ENCODE measurements at places on chromosomes 2 and 18. TPM values are rescaled to one million over a fixed set of nuclear protein-coding genes. Genes with fewer than 3 reads are reported as not detected.

DNA sequence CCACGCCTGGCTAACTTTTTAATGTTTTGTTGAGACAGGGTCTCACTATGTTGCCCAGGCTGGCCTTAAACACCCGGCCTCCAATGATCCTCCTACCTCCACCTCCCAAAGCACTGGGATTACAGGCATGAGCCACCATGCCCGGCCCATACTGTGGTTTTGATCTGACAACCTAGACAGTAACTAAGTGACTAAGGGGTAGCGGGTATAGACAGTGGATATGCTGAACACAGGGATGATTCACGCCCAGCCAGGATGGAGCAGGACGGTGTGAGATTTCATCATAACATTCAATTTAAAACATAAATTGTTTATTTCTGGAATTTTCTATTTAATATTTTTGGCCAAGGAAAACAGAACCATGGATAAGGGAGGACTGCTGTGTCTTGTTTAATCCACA lies 36.0 kb upstream of the YPEL5 start:
- no peak for DNase-seq

GRCh38 chr2:138626148-138626547 lies 124.6 kb downstream of the SPOPL start:
- DNase-seq: no peak

DNA sequence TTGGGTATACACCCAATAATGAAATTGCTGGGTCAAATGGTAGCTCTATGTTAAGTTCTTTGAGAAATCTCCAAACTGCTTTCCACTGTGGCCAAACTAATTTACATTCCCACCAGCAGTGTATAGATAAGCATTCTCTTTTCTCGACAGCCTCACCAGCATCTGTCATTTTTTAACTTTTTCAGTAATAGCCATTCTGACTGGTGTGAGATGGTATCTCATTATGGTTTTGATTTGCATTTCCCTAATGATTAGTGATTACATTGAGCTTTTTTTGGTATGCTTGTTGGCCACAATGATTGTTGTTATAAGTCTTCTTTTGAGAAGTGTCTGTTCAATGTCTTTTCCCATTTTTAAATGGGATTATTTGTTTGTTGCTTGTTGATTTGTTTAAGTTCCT lies 50.4 kb upstream of the EPAS1 start:
- no peak for DNase-seq

DTNA gene
- total RNA-seq: 1.9 TPM

GRCh38 chr2:101775092-101775491 lies 77.6 kb downstream of the MAP4K4 start:
- no peak for DNase-seq

DNA sequence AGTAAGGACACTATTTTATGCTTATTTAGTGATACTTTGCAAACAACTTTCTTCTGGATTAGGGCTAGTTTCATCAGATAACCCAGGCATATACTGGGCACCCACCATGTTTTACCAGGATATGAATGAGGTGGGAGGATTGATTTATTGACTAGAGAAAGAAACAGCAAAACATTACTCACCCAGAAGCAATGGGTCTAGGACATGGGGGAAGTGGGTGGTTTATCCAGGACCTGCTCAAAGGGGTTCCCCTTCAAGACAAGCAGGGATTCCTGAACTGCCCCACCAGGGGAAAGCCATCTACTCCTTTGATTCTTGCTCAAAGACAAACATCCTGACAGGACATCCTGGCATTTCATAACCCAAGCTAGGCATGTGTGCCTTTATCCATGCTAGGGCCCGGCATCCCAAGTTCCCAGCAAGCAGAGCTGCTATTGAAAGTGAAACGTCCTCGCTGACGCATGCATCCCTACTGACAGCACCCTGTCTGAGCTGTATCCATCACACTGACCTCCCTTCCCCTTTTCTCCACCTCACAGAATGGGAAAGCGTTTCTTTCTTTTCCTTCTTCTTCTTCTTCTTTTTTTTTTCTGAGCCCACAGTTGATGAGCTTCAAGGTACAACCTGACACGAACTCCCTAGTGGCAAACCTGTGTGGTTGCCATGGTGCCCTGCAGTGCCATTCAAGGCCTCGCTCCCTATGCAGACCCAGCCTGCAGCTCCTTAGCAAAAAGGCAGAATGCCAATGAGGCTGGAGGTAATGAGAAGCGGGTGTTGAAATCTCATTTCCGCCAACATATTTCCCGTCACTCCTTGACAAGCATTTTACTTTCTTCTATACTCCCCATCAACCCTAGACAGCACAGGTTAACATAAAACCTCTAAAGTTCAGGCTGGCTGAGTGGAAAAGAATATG lies 70.5 kb downstream of the CLHC1 start:
- peak; percentile 86 for DNase-seq

MAP3K19 gene
- not detected for total RNA-seq

- no peak for DNase-seq
Observed at GRCh38 chr18:72201032-72201431, 343.1 kb downstream of the CBLN2 start.

ARHGAP25 gene
- total RNA-seq: 11.9 TPM

COL5A2 gene
- total RNA-seq: 37.0 TPM

DNA sequence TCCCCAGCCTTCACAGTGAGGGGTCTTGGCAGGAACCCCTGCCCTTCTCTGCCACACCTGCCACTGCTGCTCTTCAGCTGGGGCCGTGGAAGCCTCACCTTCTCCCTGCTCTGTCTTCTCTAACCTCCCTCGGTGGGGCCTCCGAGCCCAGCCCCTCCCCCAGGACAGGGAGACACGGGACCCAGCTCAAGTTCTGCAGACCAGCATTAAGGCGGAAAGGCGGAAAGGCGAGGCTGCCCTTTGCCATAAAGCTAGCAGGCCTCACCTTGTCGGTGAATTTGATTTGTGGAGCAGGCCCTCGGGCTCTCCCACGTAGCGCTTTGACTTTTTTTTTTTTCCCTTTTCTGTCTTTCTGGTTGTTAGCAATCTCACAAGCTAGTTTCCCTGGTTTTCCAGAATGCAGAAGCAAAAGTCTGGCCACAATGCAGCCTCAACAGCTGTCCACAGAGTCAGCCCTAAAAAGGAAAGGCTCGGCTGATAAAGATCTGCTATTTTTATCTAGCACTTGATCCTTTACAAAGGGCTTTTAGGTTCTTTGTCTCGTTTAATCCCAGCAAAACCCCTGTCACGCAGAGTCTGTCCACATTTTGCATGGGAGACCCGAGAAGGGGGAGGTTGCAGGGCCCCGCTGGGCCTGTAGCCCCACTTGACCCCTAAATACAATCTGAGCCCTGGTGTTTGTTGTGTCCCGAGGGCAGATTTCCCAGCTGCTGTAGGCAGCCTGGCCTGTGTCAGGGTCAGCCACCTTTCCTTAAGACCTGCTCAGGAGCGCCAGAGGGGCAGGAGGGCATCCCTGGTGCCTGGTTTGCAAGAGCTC lies 6.0 kb downstream of the ITM2C start:
- DNase-seq: no peak

DNA sequence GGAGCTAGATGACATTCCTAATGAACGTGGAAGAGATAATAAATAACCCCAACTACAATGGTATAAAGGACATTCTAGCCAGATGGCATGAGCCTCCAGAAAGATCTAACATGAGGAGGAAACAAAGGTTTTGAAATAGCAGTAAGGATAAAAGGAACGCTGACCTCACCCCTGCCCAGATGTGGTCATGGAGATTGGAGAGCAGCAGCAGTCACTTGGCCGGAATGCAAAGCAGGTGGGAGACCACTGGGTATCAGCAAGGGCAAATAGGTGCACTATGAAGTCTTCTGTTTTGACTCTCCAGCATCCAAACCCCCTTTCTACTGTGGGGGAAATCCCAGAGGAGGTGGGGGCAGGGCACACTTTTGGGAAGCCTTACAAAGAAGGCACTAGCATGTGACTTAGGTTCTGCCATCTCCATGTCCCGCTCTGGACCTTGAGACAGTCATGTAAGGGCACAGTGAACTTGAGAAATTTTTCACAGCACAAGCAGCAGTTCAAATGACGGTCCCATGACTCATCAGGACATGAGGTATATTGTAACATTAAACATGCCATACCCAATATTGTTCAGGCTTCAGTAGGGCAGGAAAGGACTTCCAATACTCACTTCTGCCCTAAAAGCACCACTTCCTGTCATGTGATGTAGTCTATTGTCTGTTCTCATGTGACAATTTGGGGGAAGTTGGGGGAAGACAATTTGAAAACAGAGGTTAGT lies 55.2 kb downstream of the METTL4 start:
- peak; percentile 88 for DNase-seq

GRCh38 chr18:13266218-13267100 lies 47.9 kb downstream of the LDLRAD4 start:
- DNase-seq: no peak

DNA sequence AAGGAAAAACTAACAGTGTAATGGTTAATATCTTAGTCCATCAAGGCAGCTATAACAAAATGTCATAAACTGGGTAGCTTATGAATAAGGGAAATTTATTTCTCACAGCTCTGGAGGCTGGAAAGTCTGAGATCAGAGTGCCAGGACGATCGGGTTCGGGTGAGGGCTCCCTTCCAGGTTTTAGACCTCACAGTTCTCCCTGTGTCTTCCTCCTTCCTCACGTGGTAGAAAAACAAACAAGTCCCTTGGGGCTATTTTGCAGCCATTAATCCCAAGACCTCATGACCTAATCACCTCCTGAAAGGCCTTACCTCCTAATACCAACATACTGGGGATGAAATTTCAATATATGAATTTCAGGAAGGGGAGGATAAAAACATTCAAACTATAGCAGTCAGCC lies 455.9 kb downstream of the CNTNAP5 start:
- no peak for DNase-seq

- DNase-seq: peak; percentile 48
Observed at GRCh38 chr2:121471532-121472469, 58.9 kb upstream of the RNU4ATAC start.

DNA sequence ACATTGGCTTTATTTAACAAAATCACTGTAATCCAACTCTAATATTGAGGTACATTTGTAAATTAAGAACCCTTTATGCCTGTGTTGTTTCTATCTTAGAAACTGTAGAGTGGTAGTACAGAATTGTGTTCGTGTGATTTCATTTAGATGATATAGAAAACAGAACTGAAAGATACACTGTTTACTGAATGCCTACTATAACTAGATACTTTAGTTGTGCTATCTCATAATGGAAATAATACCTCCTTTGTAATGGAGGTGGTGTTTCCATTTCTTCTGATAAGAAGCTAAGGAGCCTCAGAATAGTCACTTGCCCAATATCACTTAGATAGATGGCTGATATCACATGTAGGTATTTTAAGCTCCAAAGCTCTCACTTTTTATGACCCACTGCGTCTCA lies 62.5 kb upstream of the UBXN4 start:
- DNase-seq: no peak

- no peak for DNase-seq
Observed at GRCh38 chr2:232502911-232503808, 15.5 kb upstream of the ECEL1 start.

- peak; percentile 37 for DNase-seq
Observed at GRCh38 chr2:69781321-69782248, 39.7 kb downstream of the ANXA4 start.

GRCh38 chr2:60834270-60834717 lies 47.1 kb upstream of the REL start:
- DNase-seq: peak; percentile 4

DNA sequence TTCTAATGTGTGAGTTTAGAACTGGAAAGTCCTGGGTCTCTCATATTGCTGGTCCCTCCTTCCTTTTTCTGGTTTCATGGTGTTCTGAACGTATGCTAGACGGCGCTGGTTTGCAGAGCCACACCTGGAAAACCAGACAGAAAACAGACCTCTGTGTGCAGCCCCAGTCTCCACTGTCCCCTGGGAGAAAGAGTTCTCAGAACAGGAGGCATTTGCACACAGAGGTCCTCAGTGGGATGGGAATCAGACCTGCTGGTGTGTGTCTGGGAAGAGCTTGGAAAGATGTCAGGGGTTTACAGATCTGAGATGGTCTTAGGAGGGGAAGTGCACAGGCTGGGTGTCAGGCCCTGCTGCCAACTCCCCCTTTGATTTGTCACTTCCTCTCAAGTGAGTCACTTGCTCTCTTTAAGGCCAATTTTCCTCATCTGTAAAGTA lies 14.9 kb upstream of the MBP start:
- peak; percentile 47 for DNase-seq

TWIST2 gene
- total RNA-seq: 0.38 TPM

- no peak for DNase-seq
Observed at GRCh38 chr2:120740375-120740764, 4.7 kb downstream of the GLI2 start.

DNA sequence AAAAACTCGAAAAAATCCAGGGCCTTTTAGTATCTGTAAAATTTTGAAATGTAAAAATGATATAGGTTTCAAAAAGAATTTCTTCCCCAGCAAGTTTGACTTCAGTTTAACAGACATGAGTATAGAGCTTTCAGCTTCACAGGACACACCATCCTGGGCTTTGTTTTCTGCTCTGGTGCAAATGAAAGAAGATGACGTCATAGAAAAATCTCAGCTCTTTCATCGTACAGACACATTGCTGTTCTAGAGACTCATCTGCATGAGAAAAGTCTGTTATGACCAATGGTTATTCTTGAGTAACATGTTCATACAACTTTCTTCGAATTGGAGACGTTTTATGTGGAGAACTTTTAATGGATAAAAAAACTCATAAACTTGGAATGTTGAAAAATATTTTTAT lies 111.7 kb upstream of the DYNAP start:
- DNase-seq: no peak

GRCh38 chr2:60641811-60642788 lies 88.6 kb upstream of the BCL11A start:
- peak; percentile 36 for DNase-seq

REEP1 gene
- 15.0 TPM for total RNA-seq

GRCh38 chr2:224038049-224038829 lies 847 bp downstream of the SERPINE2 start:
- no peak for DNase-seq

ABCG8 gene
- total RNA-seq: not detected

SLC9A2 gene
- total RNA-seq: not detected

DNA sequence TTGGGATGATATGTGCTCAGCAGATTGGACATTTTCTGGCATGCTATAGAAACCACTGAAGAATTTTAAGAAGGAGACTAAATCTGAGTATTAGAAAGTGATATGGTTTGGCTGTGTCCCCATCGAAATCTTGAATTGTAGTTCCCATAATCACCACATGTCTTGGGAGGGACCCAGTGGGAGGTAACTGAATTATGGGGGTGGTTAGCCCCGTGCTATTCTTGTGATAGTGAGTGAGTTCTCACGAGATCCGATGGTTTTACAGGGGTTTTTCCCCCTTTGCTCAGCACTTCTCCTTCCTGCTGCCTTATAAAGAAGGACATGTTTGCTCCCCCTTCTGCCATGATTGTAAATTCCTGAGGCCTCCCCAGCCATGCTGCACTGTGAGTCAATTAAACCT lies 535.9 kb upstream of the VRK2 start:
- no peak for DNase-seq

C2orf15 gene
- total RNA-seq: 0.13 TPM

GRCh38 chr18:43277164-43277600 lies at the start of gene SYT4:
TSS of gene SYT4 (minus strand) at chr18:43277490. CDS start at chr18:43277281, 209 bp downstream.
- DNase-seq: peak; percentile 20

- no peak for DNase-seq
Observed at GRCh38 chr2:58939388-58939787, 698.3 kb upstream of the FANCL start.

- peak; percentile 68 for DNase-seq
Observed at GRCh38 chr2:54106631-54107454, 8.6 kb upstream of the ACYP2 start.
